ENCODE measurements at places on chromosomes 7 and 10.

GRCh38 chr7:139808427-139808826 lies 20.6 kb upstream of the TBXAS1 start:
- DNase-seq = peak; percentile 32

GRCh38 chr7:130384371-130384801 lies 4.1 kb downstream of the CPA1 start:
- DNase-seq = no peak

DNA sequence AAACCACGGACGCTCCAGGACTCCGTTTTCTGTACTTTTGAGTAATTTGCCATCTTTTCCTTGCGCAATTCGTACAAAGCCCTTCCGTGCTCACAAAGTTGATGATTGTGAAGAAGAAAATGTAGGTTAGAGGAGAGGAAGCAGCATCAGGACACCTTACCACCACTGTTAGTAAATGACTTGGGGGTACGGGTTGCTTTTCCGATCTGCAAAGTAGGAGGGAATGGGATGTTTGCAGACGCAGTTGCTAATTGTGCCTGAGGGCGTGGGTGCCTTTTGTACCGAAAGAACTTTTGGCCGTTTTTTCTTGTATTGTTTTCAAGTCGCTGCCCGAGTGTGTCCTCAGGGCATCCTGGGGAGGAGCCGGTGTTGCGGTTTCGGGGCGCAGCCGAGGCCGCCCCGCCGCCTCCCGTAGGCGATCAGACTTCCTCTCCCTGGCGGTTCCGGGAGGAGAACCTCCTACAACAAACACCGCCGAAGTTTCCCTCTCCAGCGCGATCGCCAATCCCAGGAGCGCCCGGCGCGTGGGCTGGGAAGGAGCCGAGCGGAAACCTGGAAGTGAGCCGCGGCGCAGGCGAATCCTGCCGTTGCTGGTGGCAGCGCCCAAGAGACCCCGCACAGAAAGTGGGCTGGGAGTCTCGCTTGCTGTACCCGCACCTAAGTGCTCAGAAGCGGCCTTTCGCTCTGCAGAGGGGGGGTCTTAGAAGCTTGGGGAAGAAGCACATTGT lies 1.0 kb downstream of the PRR15 start:
- peak; percentile 47 for DNase-seq

DNA sequence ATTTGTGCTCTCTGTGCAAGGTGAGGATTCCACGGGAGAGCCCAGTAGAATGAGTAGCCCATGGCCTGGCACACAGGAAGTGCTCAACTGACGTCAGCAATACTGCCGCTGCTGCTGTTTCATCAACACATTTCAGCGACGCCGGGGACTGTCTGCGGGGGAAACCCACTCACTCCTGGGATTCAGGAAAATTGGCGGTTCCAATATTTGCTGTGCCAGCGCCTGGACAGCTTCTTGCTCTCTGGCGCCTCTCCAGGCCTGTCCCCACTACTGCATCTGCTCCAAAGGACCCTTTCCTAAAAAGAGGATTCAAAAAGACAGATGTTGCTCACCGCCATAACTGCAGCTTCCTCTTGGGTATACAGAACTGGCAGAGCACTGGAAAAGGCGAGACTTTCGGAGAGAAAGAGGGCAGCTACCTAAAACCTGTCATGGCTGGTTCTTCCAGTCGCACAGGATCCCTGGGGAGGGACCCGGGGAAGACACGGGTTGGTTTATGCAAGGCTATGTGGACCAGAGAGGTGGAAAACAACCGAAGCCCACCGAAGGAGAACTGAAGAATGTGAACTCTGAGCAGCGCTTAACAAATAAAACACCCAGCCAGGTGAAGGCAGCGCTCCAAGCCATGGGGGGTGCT lies 39.7 kb upstream of the ENO4 start:
- DNase-seq = no peak

- no peak for DNase-seq
These were observed 217.8 kb upstream of the AGK start for GRCh38 chr7:141333459-141333858.

DNA sequence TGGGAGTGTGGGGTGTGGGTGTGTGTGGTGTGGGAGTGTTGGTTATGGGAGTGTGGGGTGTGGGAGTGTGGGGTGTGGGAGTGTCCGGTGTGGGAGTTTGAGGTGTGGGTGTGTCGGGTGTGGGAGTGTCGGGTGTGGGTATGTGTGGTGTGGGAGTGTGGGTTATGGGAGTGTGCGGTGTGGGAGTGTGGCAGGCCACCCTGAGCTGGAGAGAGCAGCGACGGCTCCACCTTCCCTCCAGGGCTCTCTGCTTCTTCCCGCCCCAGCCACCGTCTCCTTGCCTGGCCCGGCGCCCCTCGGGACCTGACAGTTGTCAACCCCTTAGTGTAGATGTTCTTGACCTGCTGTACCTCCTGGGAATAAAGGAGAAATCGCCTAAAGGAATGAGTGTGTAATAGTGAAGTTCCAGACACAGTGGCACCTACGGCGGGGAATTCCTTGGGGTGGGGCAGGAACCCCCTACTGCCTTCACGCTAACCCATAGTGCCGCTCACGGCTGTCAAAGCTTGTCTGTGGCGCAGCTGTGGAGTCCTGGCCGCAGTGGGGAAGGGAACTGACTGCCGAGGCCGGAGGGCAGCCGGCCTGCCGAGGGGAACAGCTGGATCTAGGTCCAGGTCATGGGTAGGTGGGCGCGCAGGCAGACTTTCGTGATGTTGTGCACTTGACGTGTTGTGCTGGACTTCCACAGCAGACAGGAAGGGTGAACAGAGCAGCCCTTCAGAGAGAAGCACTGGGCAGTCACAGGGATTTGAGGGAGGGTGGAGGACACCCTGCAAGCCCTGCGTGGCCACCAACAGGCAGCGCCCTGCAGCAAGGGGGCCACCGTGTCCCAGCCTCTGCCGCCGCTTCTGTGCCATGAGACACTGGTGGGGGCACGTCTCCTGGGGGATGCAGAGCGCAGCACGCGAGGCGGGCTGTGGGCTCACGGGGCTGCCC lies 49.0 kb upstream of the EN2 start:
- DNase-seq = no peak

GRCh38 chr7:118029826-118030422 lies 154.0 kb upstream of the LSM8 start:
- no peak for DNase-seq

- no peak for DNase-seq
These were observed 101.0 kb downstream of the MYL10 start for GRCh38 chr7:101527844-101528667.

DNA sequence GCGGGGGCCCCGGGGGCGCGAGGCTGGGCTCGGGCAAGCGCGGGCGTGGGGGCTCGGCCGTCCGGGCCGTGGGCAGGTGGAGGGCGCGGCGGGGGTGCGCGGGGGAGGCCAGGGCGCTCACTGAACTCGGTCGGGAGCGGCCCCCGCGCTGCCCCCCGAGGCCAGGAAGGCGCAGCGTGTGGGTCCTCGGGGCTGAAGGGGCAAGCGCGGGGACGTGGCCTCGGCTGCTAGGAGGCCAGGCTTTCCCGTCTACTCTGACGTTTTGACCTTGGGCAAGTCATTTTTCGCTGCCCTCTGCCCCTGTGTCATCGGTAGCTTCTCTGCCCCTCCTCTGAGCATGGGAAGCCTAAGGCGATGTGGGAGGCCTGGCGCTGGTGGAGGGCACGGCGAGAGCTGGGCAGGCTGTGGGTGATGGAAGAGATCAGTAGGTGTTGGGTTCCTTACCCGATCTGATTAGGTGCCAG lies 441 bp downstream of the FBH1 start:
- DNase-seq = peak; percentile 3

GRCh38 chr7:29145553-29146056 lies 732 bp downstream of the CPVL start:
- no peak for DNase-seq

DNA sequence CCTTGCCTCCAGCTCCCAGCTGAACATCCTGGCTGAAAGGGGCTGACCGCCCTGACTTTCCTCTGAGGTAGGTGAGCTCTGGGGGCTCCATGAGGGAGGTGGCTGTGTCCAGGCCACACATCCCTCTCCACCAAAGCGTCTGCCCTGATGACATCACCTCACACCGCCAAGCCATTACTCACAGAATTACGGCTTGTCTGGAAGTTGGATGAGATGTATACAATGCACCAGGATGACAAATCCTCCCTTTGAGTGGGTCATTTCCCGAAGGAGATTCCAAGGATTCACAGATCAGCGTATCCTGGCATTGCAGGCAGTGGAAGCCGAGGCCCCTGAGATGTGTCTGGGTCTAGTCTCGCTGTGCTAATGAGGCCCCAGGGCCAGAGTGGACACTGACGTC lies 15.1 kb upstream of the RET start:
- DNase-seq = no peak

GRCh38 chr7:133310232-133310862 lies 57.5 kb downstream of the EXOC4 start:
- DNase-seq = peak; percentile 24

DNA sequence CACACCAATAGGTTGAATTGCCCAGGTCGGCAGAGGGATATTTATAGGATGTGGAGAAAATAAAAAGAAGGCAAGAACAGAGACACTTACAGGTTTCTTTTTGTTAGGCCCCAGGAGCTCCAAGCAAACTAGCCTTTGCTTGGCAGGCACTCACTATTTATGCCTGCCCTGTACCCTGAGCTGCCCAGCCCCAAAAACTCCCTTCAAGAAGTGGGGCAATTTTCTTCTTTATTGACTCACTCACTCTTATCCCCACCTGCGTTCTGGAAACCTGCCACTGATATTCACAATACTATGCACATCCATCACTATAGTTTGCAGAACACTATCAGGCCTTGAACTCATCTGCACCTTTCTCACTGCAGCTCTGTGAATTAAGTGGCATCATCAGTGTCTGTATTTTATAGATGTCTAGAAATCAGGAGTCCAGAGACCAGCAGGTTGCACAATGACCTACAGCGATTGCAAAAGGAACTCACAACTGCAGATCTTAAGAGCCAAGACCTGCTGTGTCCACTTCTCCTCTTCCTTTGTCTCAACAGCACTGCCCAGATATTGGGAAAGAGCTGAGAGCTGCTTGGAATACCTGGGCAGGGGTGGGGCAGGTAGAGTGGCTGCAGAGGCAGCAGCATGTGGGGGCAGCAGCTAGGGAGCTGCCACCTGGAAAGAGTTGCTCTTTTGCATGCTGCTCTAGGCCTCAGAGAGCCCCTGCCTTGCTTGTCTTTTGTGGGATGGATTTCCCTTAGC lies at the start of gene SFTPD:
Gene SFTPD, minus strand, starts transcription at position 130 of the 747 bp plus-strand sequence. CDS start 2,446 bp downstream, outside the sequence.
- DNase-seq = no peak

All from NCI-H510A treated with DMSO at 0.1 percent for 48 hours (cell line).